ENCODE measurements at places on chromosomes 3 and 15. TPM values are rescaled to one million over a fixed set of nuclear protein-coding genes. Genes with fewer than 3 reads are reported as not detected.

GADL1 gene
- 0.06 TPM for total RNA-seq

- DNase-seq = no peak
Observed at GRCh38 chr3:135159681-135160247, 364.7 kb downstream of the EPHB1 start.

DNA sequence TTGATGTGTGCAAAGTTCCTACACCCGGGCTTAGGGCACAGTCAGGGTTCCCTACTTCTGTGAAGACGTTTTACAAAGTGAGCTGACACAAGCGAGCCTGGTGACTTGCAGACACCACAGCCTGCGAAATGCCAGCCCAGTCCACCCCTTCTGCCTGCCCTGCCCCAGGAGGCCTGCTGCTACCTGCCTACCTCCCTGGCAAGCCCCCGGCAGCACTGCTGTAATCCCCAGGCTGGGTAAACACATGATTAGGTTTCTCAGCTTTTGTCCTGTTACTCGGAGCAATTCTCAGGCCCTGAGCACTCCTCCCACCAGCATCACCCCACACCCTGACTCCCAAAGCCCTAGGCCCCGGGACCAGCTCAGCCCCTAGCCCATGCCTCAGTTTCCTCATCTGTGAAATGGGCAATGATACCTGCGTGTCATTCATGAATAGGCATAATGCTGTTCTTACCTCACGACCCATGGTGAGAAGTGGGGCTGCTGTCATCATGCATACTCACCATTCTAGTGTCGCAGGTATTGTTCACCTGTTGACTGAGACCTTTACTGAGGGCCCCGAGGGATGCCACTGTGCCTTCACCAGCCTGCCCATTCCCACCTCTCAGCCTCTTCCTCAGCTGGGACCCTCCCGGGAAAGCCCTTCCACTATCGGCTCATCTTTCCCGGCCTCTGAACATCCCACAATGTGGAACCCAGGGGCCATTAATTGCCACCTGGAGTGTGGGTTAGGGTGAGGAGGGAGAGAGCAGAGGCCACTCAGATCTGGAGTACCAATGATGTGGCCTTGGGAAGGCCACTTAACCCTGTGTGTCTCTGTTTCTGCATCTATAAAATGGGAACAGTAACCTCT, 31.5 kb upstream of the SLC6A6 start:
- DNase-seq = no peak

HHLA2 gene
- not detected for total RNA-seq

DNA sequence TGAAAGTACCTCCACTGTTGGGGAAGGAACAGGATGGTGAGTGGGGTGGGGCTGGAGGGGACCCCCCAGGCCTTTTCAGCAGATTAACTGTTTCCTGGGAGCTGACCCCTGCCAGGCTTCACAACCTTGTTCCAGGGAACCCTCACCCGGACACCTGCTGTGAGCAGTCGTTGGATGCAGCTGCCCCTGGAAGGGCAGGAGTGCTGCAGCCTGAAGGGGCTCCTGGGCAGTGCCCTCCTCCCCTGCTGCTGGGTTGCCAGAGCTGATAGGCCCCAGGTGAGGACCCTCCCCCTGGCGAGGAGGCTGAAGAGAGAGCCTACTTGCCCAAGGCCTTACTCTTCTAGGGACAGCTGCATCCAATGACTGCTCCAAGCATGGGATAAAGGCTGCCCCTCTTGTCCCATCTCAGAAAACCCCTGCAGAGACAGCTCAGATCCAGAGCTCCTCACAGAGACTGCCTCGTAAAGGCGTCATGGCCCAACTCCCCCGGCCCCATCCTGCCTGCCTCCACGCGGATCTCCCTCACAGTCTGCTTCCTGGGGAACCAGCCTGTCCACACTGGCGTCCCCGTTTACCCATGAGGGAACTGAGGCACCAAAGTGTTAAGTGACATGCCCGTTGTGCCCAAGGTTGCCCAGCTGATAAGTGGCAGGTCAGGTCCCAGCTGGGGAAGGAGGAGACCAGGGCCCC, 193.4 kb upstream of the LINGO1 start:
- no peak for DNase-seq

GRCh38 chr15:71060983-71061382, 54.3 kb upstream of the THSD4 start:
- peak; percentile 51 for DNase-seq
